Stimulated activated CD4-positive, alpha-beta T cell treated with anti-CD3 and anti-CD28 coated beads, TNF-alpha, amount 100 ng/mL, for 4 hours (primary cell): ENCODE measurements at places on chromosomes 12 and 14.

GRCh38 chr12:96912943-96913342 lies 5.9 kb downstream of the NEDD1 start:
- DNase-seq: no peak

DNA sequence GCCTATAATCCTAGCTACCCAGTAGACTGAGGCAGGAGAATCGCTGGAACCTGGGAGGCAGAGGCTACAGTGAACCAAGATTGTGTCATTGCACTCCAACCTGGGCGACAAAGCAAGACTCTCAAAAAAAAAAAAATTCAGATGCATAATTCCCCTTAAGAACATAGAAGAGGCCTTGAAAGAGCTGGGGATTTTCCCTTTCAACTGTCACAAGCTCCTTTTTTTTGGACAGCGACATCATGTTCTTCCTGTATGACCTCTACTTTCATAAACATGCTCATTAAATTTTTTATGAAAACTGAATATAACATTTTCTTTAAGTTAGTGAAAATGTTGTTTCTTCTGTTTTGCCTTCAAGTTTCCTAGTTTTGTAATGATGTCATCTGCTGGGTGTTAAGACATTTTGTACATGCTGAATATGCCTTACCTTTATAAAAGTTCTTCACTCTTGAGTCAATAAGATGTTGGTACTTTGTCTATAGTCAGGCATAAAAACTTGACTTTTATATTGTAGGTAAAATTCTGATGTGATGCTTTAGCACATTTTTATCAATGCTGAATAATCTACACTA lies 76.0 kb downstream of the PTHLH start:
- no peak for DNase-seq

GRCh38 chr14:50055461-50056228 lies 60.7 kb downstream of the VCPKMT start:
- DNase-seq: no peak

DNA sequence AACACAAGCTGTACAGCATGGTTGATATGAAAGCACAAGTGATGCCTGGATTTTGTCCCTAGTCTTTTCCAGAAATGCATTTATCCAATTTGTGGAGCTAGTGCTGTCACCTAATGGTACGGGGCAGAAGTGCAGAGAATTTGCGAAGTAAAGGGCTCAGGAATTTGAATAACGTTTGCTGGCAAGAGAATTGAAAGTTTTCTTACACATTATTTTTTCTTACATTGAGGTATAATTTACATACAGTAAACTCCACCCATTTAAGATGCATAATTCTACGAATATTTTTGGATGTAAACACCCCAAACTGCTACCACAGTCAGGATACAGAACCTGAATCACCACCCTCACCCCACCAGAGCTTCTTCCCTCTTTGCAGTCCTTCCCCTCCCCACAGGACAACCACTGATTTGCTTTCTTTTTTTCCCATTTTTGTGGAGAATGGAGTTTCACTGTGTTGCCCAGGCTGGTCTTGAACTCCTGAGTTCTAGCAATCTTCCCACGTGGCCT lies 3.5 kb downstream of the AICDA start:
- no peak for DNase-seq

DNA sequence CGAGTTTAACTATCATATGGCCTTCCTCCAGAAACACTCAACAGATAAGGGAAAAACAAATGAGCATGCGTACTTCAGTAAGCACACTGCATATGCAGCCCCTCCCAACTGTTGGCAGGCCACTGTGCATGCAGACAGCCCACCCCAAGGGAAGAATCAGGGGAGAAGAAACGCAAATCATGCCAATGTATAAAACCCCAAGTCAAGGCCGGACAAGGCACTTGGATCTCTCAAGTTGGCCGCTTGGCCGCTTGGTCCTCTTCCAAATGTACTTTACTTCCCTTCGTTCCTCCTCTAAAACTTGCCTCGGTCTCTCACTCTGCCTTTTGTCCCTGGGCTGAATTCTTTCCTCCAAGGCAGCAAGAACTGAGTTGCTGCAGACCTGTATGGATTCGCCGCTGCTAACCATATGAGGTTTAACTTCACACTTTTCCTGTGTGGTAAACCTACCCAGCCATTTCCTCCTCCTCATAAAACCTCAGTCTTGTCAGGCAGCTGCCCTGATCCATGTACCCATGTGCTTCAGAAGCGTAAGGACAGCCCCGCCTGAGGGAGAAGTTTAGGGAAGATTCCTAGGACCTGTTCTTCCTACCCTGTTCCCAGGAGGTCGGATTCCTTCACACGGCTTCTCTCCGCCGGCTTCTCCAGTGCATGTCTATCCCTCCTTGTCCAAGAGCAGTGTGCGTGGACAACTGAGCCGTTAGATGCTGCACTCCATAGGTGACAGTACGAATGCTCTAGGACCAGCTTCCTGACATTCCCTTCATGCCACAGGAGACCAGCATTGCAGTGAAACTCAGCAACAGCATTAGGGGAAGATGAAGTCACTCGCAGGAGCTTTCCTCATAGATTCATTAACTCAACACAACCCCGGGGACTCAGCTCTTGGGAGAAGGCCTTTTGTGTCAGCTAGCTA lies 188.0 kb downstream of the MON2 start:
- DNase-seq: no peak

DNA sequence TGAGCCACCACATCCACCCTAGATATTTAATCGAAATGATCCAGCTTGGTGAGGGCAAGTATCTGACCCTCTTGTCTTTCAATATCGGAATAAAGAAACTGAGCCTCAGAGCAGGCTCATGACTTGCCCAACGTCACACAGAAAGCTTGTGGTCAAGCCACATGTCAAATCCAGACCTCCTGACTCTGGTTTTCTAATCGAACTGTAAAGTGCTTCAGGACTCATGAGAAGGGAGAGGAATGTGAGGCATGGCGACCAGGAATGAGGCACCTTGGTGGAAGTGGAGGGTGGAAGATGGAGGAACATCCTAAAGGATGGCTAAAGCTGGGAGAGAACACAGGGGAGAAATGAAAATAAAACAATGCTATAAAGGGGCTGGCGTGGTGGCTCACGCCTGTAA lies 27.9 kb upstream of the SPPL3 start:
- DNase-seq: no peak

DNA sequence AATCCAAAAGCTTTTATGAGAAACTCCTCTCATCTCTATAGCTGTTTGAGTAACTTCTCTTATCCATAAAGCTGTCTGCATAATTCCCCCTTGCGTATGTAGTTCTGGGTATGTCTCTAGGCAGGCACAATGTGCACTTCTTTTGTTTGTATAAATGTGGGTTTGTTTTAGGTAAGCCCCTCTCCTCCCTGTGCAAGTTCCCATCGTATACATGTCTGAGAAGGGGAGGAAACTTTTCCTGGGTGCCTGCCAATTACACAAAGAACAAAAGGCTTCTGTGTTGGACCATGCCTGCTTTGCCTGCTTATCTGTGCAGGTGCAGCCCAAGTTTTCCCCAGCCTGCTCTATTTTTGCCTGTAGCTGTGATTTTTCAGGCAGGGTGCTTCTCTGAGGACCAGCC lies 96.7 kb downstream of the CCER1 start:
- no peak for DNase-seq

GRCh38 chr12:29041621-29042020 lies 107.5 kb upstream of the FAR2 start:
- no peak for DNase-seq

- no peak for DNase-seq
Observed at GRCh38 chr12:96356831-96357230, 43.4 kb downstream of the CDK17 start.

- no peak for DNase-seq
Observed at GRCh38 chr14:104895786-104896661, 28.7 kb upstream of the PLD4 start.

- DNase-seq: no peak
Observed at GRCh38 chr12:84913129-84913515, 523 bp upstream of the SLC6A15 start.

- DNase-seq: no peak
Observed at GRCh38 chr14:52400846-52401245, 86.7 kb downstream of the PTGER2 start.

DNA sequence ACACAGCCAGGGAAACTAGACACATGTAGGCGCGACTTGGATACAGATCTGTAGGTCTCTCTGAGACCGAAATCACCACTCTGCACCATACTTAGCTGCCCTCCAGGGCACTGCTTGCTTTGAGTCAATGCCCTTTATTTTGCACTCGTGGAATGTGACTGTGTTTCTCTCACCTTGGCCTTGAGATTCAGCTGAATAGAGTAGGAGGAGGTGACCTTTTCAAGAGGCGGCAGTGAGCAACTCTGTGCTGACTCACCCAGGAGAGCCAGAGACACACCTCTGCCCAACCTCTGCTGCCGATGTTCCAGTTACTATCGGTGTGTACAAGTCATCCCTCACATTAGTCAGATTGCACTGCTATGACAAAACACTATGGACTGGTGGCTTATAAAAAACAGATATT lies 583.4 kb downstream of the VRK1 start:
- peak; percentile 49 for DNase-seq

DNA sequence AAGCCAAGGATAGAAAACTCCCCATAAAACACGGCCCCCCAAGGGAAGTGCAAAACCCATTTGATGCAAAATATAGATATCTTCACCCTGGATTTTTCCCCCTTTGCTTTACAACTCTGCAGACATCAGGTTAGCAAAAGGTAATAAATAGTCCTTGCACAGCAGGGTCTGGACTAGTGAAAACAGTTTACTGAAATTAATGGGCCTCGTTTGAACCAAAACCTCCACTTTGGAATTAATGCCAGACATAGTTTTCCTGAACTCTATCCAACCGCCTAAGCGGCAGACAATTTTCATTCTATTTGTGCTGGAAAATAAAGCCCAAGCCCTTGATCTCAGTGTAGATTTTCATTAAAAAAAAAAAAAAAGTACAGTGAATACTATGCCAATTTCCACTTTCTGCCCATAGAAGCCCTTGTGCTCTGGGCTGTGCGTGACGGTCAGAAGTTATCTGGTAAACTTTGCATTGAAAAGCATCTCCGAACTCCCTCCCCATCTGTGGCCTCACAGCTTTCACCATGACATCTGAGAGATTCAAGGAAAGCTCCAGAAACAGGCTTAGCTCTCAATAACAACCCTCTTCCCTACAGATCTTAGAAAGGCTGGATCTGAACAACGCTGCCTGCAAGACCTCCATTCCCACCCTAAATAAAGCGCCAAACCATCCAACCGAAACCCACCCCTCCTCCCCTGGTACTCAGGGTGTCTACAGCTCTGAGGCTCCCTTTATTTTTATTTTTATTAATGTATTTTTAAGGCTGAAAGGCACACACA lies 11.0 kb upstream of the IRF2BPL start:
- no peak for DNase-seq

GRCh38 chr12:55057481-55057880 lies 37.7 kb downstream of the NEUROD4 start:
- DNase-seq: no peak

DNA sequence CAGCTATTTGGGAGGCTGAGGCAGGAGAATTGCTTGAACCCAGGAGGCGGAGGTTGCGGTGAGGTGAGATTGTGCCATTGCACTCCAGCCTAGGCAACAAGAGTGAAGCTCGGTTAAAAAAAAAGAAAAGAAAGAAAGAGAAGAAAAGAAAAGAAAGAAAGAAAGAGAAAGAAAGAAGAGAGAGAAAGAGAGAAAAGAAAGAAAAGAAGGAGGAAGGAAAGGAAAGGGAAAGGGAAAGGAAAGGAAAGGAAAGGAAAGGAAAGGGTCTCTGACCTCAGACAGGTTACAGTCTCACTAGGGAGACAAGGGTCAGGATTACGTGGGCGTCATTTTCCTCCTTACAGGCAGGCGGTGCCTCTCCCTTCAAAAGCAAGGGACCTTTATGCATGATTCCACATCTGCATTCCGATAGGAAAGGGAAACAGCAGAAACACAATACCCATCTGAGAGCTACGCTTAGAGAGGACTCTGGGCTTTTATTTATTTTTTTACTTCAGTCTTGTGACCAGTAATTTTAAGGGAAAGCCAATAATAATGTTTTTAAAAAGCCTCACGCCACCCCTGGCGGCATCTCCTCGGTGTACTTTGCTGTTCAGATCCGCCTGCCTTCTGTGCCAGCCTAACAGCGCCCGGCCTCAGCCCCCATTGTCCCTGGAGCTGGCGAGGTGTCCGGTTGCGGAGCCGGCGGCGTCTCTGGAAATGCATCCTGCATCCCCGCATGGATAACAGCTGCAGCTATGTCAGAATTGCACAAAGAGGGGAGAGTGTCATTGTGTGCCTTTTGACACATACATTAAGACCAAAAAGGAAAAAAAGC lies 945 bp upstream of the HIP1R start:
- no peak for DNase-seq

GRCh38 chr12:93699271-93700145 lies 22.3 kb downstream of the CRADD start:
- no peak for DNase-seq

DNA sequence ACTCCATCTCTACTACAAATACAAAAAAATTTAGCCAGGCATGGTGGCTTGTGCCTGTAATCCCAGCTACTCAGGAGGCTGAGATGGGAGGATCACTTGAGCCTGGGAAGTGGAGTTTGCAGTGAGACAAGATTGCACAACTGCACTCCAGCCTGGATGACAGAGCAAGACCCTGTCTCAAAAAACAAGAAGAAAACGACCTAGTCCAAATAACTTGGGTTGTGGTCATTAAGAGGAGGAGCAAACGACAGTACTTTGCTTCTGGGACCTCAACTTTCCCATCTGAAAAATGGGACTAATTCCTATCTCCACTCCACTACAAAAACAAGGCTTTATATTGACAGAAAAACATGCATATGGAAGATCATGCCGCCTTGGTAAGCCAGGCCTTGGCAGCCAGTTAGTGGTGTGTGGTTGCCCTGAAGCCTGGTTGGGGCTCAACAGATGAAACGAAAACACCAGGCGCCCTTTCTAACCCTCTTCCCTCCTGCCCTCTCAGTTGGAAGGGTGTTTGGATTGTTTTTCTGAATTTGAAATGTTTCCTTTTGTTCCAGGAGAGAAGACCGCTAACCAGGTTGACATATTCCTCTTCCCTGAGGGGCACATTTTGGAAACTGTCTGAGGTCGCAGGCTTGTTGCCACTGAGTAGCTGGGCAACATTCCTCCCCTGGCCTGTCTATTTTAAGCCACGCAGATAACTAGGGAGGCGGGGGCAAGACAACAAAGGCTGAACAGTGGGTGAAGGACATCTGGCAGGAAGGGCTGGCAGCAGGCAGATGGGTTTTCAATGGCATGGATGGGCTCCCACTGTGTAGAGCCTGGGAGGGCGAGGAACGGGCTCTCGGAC lies 13.7 kb upstream of the VPS37B start:
- no peak for DNase-seq

- DNase-seq: no peak
Observed at GRCh38 chr14:89618330-89618708, 201.3 kb upstream of the FOXN3 start.
